Activated T-cell treated with anti-CD3 and anti-CD28 coated beads for 4 hours (primary cell): ENCODE measurements at places on chromosomes 13 and 19.

DNA sequence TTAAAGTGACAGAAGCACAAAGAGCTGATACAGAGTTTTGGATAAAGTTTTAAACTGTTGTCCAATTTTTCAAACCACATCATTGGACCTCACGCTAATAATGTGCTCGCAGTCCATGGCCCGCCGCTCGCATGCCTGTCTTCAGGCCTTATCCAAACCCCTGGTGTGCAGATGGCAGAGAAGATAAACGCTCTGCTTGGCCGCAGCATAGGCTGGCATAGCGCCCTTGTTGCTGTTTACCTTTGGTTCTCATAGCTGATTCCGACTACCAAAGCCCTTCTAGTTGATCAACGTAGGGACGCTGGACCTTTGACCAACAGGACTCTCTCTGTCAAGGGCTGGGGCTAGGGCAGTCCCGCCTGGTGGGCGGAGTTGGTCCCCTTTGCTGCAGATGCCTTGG, 23.5 kb upstream of the QTRT1 start:
- no peak for DNase-seq

- no peak for DNase-seq
Observed at GRCh38 chr19:6501740-6502648, at the start of gene TUBB4A. TUBB4A (minus strand) TSS chr19:6502309; CDS start chr19:6502212, 97 bp downstream.

- DNase-seq: no peak
Observed at GRCh38 chr19:646779-647565, 7.3 kb downstream of the FGF22 start.

- DNase-seq: no peak
Observed at GRCh38 chr19:18425515-18426415, 6.6 kb downstream of the SSBP4 start.

GRCh38 chr13:93279982-93280381, 53.4 kb downstream of the GPC6 start:
- no peak for DNase-seq

DNA sequence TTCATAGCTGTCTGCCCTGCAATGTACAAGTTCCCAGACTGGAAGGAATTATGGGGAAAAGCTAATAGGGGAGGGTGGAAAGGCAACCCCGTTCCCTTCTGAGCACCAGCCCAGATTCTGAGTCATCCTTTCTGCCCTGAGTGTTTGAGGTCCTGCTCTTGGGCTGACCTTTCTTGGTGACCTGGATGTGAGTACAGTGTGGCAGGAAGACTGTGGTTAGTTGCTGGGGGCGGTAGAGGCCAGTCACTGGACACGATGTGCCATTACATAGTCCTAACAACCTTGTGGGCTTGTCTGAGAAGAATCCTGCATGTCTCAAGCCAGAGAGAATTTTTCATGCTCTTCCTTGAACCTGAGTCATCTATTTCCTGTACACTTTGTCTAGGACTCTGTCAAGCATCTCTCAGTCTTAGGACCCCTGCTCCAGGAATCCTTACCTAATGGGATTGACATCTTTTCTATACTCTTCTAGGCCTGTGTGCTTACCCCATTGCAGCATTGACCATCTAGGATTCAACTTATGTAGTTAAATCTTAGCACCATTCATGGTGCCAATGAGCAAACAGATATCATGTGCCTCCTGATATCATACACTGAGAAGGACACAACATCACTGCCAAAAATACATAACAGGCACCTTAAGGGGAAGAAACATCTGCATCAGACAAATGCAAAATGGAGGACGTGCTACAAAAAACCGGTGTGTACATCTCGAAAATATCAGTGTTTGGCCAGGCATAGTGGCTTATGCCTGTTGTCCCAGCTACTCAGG, 8.1 kb upstream of the ANGPTL4 start:
- DNase-seq: no peak

DNA sequence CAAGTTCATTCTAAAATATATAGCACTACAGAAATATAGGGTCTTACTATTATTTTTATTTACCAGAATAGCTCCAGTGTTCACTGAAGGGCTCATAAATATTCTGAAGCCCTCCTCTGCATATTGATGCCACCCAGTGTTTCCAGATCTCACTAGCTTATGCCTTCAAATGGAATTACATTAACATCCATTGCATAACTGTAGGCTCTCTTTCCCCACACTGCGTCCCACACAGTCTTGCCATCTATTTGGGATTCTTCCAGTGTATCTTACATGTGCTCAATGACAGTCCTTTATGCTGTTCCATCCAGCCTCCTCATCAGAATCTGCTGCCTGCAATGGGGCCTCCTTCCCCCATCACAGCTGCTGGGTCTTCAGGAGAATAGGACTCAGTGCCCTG, 137.2 kb downstream of the CYSLTR2 start:
- no peak for DNase-seq

DNA sequence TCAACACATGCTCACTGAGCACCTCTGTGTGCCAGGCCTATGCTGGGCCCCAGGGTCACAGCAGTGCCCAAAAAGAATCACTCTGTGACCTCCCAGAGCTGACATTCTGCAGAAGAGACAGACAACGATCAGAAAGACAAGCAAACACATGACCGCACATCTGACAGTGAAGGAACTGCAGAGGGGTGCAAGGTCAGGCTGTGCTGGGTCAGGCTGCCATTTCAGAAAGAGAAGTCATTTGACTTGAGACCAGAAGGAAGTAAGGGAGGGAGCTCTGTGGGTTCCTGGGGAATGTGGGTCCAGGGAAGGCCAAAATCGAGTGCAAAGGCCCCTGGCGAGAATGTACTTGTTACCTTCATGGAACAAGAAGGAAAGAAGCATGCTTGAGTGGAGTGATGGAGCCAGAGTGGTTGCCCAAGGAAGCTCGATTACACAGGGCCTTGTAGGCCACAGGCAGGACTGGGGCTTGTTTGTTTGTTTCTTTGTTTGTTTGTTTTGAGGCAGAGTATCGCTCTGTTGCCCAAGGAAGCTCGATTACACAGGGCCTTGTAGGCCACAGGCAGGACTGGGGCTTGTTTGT, 11.4 kb upstream of the CD22 start:
- no peak for DNase-seq

DNA sequence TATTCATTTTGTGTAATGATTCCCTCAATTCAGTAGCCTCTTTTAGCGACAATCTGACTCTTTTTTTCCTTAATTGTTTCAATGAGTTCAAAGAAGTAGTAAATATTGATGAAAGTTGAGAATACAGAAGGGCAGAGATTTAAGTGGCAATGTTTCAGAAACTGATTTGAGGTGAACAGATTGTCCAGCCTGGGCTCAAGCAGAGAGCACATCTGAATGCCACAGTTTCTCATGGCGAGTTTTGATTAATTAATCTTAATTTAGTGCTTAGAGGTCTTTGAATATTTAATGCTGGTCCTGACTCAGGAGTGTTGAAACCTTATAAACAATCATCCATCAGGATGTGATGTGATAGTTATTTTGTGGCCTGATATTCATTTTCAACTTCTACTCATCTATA, 890.7 kb upstream of the SLITRK6 start:
- DNase-seq: no peak

GRCh38 chr19:19740755-19741154, 7.8 kb upstream of the ZNF14 start:
- DNase-seq: no peak

- no peak for DNase-seq
Observed at GRCh38 chr13:44142540-44142867, 231.1 kb upstream of the SERP2 start.

GRCh38 chr13:26463296-26463695, 94.2 kb upstream of the WASF3 start:
- DNase-seq: no peak

GRCh38 chr19:46722004-46722380, 5.1 kb upstream of the PRKD2 start:
- DNase-seq: no peak

DNA sequence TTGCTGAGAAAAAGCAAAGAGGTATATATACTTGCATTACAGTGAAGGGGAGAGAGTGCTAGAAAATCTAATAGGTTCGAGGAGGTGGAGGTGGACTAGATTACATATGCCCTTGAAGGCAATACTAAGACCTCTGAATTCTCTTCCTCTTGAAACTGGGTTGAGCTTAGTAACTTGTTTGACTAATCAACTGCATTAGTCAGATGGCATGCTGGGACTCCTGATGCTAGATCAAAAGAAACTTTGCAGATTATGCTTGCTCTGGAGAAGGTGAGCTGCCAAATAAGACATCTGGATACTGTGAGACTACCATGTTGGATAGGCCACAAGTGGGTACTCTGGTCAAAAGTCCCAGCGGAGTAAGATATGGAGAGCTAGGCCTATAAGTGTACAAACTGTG, 331.3 kb downstream of the KLF5 start:
- DNase-seq: no peak

DNA sequence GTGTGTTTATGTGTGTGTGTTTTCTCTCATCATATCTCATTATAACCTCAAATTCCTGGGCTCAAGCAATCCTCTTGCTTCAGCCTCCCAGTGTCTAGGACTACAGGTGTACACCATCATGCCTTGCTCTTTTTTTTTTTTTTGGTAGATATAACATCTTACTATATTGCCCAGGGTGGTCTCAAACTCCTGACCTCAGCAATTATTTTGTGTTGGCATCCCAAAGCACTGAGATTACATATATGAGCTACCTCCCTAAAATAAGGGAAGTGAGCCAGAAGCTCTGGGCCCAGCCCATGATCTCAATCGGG, 448 bp upstream of the ZNF543 start:
- DNase-seq: no peak

GRCh38 chr13:37766502-37766901, 103.1 kb downstream of the TRPC4 start:
- no peak for DNase-seq

- no peak for DNase-seq
Observed at GRCh38 chr19:4622695-4623421, 16.5 kb upstream of the TNFAIP8L1 start.

DNA sequence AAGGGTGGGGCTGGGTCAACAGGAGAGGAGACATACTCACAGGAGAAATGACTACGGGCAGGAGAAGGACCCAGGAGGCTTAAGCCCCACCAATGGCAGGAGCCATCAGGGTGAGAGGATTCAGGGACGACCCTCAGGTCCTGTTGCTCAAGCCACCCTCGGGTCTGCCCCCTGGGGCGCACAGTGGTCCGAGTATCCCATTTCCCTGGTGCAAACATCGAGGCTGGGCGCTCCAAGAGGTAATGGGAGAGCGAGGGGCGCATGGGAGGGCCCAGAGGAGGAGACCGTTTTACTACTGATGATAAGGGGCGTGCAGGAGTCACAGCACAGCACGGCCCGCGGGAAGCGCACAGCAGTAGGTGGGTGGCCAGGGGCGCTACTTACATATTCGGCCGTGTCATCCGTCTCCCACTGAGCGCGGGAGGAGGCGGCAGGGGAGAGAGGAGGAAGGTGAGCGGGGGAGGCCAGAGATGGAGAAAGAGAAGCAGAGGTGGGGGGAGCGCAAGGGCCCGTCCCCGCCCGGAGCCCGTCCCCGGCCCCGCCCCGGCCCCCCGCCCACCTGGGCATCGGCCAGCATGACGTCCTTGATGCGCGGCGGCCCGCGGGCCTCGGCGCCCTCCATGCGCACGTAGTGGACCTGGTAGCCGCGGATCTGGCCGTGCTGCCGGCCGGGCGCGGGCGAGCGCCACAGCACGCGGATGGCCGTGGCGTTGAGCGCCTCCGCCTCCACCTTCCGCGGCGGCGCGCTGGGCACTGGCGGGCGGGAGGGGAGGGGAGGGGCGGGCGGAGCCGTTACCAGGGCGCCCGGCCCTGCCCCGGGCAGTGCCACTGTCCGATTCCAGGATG, 111.5 kb downstream of the PTPRS start:
- DNase-seq: no peak

GRCh38 chr19:54035215-54036178, 28.2 kb downstream of the VSTM1 start:
- no peak for DNase-seq

- no peak for DNase-seq
Observed at GRCh38 chr19:55372316-55373081, 2.2 kb upstream of the IL11 start.

- DNase-seq: no peak
Observed at GRCh38 chr13:79658333-79658975, 177.5 kb downstream of the NDFIP2 start.

GRCh38 chr19:42568006-42568405, 26.7 kb downstream of the CEACAM8 start:
- DNase-seq: no peak

DNA sequence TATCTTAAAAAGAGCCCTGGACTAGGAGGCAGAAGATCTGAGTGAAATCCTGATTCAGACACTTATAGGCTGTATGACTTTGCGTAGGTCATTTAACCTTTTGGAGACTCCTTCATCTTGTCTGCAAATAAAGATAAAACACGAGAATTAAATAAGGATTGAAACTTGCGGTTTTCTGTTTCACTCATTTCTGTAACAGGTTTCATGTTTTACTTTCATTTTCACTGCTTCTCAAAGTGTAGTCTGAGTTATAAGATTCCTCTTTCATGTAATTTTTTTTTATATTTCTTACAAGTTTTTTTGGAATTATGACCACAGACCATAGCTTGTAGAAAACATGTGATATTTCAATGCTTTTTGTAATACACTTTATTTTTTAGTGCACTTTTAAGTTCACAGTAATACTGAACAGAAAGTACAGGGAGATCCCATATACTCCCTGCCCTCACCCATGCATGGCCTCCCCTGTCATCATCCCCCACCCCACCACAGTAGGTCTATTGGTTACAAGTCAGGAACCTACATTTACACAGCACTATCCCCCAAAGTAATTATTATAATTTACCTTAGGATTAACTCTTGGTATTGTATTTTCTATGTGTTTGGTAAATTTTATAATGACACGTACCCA, 174.6 kb downstream of the ITGBL1 start:
- no peak for DNase-seq

DNA sequence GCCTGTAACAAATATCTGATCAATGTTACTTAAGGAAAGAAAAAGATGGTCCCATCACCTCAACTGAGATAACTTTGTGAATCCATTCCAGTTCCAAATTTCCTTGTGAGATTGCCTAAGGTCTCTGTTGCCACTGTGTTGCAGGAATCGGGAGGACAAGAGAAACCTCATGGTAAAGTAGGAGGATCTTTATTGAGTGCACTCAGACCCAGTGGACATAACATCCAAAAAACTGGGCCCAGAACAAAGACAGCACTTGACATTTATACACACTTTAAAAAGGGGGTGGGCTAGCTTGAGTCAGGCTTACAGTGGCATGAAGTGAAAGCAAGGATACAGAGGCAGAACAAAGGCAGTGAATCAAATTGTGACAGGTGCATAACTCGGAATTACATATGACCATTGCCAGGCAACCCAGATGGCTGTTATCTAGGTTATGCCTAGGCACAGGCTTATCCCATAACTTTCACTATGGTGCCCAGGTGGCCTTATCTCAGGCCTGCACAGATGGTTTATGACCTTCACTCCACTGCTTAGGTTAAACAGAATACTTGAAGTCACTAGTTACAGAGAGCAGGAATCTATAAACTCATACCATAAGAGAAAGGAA, 459.4 kb upstream of the PCDH20 start:
- no peak for DNase-seq

- no peak for DNase-seq
Observed at GRCh38 chr19:31408460-31409124, 59.4 kb upstream of the TSHZ3 start.

DNA sequence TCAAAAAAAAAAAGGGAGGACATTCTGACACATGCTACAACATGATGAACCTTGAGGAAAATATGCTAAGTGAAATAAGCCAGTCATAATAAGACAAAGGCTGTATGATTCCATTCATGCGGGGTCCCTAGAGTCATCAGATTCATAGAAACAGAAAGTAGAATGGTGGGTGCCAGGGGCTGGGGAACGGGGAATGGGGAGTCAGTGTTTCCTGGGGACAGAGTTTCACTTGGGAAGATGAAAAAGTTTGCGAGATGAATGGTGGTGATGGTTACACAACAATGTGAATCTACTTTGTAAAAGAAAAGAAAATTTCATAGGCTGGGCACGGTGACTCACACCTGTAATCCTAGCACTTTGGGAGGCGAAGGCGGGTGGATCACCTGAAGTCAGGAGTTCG, 6.1 kb upstream of the CLEC4G start:
- DNase-seq: no peak
